ENCODE measurements at places on chromosomes 2 and 18. TPM values are rescaled to one million over a fixed set of nuclear protein-coding genes. Genes with fewer than 3 reads are reported as not detected.

- DNase-seq: no peak
These were observed 27.4 kb downstream of the YES1 start for GRCh38 chr18:784470-785172.

The HOXD4 gene
- not detected for total RNA-seq

The MYO3B gene
- 0.48 TPM for total RNA-seq

DNA sequence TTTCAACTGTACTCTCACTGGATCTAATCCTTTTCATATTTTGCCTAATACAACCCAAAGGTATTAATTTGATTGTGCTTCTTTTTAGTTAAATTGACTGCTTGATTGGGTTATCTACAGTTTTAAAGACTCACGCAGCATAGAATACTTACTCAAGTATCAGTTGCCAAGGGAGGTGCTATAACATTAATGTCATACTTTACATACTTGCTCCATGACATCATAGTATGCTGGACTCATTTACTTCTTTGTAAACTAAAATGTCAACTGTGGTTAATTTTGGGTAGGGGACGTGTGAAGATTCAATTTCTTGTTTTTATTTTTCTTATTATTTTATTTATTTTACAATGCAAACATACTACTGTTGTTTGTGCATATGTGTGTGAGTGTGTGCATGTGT, 716.2 kb upstream of the VRK2 start:
- DNase-seq: no peak

DNA sequence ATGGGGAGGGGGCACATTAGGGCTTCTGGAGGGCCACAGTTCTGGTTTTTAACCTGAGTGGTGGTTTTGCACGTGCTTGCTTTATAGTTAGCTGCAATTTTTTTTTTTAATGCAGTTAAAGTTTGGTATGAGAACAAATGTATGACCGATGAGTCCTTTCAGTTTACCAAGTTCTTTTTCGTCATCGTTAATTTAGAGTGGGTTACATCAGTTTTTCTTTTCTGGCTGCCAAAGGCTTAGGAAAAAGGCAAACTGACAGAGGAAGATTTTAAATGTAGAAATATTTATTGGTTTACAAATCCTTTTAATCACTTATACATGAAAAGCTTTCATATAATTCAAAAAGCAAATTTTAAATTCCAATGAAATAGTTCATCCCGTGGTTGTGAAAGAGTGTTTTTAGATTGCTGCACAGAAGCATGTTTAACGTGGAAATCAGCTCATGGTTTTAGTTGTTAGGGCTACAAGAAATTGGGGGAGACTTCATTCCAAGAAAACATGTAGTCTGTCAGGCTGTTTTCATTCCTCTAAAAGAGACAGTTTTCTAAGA, 82.9 kb downstream of the MSH2 start:
- no peak for DNase-seq

The OR6B2 gene
- not detected for total RNA-seq

DNA sequence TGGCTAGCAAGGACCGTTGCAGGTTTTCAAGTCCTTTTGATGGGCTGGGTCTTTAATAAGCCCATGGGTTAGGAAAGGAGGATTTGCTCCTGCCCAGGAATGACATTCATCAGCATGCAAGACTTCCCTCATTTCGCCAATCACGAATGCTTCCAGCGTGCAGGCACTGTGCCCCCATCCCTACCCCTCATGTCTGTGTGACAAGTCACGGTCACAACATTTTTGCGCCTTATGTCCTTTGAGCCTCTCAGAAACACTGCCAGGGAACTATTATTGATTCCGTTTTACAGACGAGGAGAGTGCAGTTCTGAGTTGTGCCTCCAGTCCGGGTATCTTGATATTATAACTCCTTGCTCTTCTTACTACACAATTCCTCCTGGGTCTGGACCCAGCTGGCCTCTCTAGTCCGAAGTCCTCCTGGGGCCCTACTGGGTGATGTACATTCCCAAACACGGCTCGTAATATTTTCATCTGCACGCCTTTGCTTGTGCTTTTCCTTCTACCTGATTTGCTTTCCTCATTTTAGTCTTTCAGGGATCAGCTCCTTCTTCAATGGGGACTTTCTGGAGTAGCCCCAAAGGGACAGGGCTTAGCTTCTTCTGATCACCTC, 101.8 kb upstream of the MYCN start:
- no peak for DNase-seq

The NR4A2 gene
- 9.3 TPM for total RNA-seq

DNA sequence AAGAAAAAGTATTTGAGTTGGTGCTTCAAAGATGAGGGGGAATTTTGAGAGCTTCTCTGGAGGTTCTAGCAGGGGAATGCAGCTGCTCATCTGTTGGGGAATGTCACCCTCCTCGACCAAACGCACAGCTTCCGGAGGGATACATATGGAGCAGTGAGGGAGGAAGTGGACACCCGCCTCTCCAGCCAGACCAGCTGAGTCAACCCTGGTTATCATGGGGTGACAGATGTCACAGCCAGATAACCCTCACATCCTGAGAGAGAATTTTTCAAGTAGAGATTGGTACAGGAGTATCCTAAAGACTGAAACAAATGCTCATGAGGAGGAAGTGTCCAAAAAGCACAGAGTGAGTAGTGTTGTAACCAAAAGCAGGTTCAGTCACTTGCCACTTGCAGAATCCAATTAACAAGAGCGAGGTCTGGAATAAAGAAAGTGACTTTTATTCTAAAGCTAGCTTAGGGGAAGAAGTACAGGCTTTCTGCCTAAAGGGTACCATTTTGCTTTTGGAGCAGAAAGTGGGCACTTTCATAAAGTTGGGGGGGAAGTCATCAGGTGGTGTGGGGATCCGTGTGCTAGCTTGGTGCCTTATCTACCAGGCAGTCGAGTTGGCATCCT, 395.2 kb downstream of the RAD51AP2 start:
- no peak for DNase-seq

The IL36RN gene
- not detected for total RNA-seq

The GNLY gene
- 21.5 TPM for total RNA-seq

The CCDC88A gene
- total RNA-seq: 14.1 TPM

GRCh38 chr2:170820757-170821530, 4.3 kb downstream of the GAD1 start:
- DNase-seq: no peak

All from activated CD4-positive, alpha-beta memory T cell treated with anti-CD3 and anti-CD28 coated beads for 36 hours (primary cell).